AG04449 (cell line): ENCODE measurements at places on chromosomes 4 and X.
A peak's percentile ranks its signal among the peaks of the same experiment; 100 is the strongest.

- DNase-seq: no peak
Observed at GRCh38 chr4:42278709-42279324, 118.5 kb upstream of the SHISA3 start.

DNA sequence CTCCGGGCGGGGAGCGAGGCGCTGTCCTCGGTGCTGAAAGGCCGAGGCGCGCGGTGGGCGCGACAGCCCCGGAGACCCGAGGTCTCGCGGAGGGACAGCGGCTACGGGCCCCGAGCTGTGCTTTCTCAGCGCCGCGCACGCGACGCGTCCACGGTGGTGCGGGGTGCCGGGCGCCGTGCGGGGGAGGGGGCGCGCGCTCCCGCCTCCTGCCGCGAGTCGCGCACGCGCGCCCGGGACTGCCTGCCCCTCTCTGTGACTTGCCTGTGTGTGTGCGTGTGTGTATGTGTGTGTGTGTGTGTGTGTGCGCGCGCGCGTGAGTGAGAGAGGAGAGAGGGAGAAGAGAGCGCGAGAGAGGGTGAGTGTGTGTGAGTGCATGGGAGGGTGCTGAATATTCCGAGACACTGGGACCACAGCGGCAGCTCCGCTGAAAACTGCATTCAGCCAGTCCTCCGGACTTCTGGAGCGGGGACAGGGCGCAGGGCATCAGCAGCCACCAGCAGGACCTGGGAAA lies at the start of gene GRIA2:
Gene GRIA2, plus strand, starts transcription at position 358 of the 511 bp plus-strand sequence. CDS start 315 bp downstream, outside the sequence.
- no peak for DNase-seq

DNA sequence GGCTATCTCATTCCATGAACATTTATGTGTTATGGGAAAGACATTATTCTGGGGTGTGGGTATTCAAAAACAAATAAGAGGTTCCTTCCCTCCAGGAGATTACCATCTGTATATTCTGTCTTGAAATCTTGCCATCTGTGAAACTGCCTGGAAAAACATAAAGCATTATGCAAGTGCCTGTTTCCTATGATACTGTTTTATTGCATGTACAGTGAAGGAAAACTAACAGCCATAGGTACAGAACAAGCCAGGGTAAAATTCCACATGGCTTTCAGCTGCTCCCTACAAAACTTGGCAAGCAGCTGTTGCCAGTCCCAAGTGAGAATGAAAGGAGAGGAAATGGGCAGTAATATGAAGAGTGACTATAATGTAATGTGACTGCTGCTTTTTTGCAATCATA lies 136.0 kb downstream of the GUCY2F start:
- DNase-seq: no peak

- no peak for DNase-seq
Observed at GRCh38 chrX:107731831-107732502, 43.6 kb downstream of the TSC22D3 start.

- DNase-seq: no peak
Observed at GRCh38 chrX:122777766-122778165, 406.3 kb upstream of the GRIA3 start.

DNA sequence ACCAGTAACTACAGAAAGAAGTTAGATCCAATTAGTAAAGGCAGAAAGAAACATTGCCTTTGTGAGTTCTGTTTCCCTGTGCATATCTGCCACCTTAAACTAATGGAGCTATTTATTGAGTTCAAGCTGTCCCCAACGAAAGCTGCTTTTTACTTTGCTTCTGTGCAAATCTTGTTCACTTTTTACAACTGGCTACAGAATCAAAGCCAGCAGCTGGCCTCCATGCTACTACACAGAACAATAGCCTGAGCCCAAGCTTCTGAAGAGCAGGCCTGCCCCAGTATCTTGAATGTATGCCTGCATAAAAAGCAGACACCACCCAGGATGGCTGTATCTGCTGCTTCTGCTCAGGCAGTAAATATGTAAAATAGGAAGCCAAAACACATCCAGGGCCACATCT lies 28.1 kb downstream of the ANK2 start:
- no peak for DNase-seq

- no peak for DNase-seq
Observed at GRCh38 chr4:40607221-40607620, 22.4 kb downstream of the RBM47 start.

GRCh38 chr4:164550989-164551712 lies 202.8 kb upstream of the SMIM31 start:
- no peak for DNase-seq

- no peak for DNase-seq
Observed at GRCh38 chrX:8851231-8851886, 50.2 kb upstream of the FAM9A start.

DNA sequence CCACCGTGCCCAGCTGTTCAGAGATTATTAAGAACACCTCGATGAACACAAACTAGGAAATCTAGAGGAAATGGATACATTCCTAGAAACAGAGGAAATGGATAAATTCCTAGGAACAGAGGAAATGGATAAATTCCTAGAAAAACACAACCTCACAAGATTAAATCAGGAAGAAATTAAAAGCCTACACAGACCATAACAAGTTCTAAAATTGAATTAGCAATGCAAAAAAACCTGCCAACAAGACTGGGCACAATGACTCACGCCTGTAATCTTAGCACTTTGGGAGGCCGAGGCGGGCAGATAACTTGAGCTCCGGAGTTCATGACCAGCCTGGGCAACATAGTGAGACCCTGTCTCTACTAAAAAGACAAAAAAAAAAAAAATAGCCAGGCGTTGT lies 13.1 kb upstream of the IDS start:
- no peak for DNase-seq

DNA sequence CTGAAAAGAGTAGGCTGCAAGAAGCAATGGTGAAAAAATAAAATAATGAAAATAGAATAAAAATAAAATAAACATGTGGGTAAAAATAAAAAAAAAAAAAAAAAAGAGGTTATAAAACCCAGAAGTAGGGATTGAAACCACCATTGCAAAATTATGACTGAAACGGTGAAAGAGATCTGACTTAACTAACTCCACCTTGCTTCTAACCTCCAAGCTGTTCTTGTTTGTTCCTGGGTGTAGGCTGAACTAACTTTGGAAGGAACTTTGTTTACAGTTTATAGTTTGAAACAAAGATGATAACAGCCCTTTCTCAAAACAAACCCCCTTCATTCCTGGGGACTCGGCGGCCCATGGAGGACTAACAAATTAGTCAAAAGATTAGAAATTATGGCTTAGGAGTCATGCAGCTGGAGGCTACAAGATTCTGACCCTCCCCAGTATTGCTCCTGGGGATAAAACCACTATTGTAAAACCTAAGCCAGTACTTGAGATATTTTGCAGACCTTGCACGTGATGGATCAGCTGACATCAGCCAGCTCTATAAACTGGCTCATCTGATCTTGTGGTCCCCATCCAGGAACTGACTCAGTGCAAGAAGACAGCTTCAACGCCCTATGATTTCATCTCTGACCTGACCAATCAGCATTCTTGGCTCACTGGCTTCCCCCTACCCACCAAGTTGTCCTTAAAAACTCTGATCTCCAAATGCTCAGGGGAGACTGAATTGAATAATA lies 30.4 kb downstream of the DDX60L start:
- DNase-seq: no peak

DNA sequence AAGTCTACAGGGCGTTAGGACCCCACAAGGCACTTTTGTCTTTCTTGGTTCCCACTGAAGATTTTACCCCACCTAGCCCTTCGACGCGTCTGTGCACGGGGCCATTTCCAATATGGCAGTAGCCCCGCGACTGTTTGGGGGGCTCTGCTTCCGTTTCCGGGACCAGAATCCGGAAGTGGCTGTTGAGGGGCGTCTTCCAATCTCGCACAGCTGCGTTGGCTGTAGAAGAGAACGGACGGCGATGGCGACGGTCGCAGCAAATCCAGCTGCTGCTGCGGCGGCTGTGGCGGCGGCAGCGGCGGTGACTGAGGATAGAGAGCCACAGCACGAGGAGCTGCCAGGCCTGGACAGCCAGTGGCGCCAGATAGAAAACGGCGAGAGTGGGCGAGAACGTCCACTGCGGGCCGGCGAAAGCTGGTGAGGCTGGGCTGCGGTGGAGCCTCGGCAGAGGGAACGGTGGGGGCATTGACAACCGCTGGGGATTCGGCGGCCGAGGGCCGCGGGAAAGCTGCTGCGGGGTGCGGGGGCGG lies at the start of gene USP11:
Gene USP11, plus strand, starts transcription at position 207 of the 530 bp plus-strand sequence. Its CDS starts 35 bp downstream, at position 242.
- DNase-seq: no peak

GRCh38 chr4:74190919-74191397 lies 33.0 kb downstream of the MTHFD2L start:
- DNase-seq: no peak

GRCh38 chrX:132059973-132060540 lies 37.0 kb downstream of the STK26 start:
- no peak for DNase-seq

DNA sequence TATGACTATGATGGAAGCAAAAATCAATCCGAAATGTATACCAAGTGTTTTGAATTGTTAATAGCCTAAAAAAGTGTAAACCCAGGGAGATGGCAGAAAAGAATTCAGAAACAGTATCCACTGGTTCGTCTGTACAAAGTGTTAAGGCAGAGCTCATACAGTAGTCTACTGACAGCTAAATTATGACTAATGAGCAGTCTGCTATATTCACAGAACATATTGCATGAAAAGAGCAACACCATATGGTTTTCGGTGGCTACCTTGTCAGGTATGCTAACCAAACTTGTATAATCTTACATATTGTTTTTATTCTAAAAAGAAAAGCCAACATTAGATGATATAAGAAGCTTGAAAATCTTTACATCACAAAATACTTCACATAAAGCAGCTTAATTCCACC lies 18.5 kb downstream of the EPHA5 start:
- no peak for DNase-seq

DNA sequence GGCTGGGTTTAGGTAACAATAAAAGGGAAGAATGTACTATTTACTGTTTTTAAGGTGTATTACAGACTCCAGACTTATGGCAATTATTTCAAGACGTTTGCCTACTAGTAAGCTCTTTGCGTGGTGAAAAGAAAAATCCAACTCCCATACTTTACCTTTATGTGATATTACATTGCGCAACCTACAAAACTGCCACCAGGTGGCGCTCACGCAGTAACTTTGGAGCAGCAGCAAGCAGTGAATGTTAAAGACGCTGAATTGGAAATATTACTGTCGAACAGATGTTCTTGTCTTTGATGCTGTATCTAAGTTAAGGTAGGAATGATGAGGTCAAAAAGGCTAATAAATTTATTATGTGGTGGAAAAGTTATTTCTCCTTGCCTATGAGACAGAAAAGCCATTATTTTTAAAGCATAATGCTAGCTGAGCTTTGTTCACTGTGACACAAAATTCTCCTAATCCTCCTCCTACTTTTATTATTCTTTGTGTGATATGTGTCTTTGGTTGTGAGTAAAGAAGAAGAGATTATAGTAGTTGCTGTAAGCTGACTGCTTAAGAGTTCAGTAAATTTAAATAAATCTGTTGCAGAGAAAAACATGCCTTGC lies 1099.8 kb upstream of the TENM3 start:
- peak; percentile 4 for DNase-seq

DNA sequence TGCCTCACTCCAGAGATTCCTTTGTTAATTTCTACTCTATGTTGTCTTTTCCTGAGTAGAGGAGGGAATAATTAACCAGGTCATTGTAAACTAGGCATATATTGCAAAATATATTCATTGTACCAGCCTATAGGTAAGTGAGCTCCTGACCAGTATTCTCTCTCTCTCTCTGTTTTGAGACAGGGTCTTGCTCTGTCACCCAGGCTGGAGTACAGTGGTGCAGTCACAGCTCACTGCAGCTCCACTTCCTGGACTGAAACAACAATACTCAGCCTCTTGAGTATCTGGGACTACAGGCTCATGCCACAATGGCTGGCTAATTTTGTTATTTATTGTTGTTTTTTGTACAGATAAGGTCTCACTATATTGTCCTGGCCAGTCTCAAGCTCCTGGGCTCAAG lies 198.3 kb downstream of the ARAP2 start:
- no peak for DNase-seq

DNA sequence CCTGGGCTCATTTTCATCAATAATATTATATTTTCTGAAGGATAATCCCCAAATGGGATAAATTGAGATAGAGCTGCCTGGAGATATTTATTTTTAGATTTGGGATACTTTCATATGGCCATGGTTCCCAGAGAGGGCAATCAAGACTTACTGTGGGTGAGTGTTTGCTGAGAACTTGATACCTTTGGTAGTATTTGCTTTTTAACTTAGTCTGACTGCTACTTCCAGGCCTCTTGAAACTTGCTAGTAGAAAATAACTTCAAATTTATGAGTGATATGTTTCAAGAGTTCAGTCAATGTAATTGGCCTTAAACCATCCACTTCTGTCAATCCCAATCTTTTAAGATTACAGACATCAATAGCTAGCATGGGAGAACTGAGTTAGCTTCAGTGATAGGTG lies 181.6 kb upstream of the POU3F4 start:
- no peak for DNase-seq

DNA sequence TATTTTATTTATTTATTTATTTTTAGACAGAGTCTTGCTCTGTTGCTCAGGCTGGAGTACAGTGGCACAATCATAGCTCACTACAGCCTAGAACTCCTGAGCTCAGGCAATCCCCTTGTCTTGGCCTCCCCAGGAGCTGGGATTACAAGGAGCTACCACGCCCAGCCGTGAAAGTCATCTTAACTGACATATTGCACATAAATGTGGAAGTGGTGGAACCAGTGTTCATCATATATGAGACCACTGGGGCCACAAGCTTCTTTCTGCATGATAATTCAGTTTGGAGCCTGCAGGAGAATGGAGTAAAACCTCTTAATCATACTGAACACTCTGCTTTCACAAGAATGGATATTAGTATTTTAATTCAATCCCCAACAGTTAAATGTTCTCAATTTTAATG lies 12.5 kb upstream of the CTSO start:
- DNase-seq: no peak

- DNase-seq: no peak
Observed at GRCh38 chr4:118888666-118889311, at the start of gene SYNPO2. TSS of gene SYNPO2 (plus strand) at chr4:118888854. CDS start at chr4:118889037, 183 bp downstream.
